ENCODE measurements at places on chromosomes 13 and 19.

DNA sequence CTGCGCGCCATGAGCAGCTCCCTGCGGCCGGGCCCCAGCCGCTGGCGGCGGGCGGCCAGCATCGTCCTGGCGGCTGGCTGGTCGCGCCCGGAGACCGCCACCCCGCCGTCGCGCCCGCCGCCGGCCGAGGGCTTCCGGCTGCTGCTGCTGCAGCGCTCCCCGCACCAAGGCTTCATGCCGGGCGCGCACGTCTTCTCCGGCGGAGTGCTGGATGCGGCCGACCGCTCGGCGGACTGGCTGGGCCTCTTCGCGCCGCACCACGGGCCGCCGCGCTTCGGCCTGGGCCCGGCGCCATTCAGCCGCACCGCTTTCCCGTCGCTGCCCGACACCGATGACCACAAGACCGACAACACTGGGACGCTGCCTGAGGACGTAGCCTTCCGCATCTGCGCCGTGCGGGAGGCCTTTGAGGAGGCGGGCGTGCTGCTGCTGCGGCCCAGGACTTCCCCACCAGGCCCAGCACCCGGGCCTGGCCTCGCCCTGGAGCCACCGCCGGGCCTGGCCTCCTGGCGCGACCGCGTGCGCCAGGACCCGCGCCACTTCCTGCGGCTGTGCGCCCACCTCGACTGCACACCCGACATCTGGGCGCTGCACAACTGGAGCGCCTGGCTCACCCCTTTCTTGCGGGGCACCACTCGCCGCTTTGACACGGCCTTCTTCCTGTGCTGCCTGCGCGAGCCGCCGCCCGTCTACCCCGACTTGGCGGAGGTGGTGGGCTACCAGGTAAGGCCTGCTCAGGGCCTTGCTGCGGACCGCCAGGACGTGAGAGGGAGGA lies 518 bp downstream of the NUDT19 start:
- peak; percentile 78 for DNase-seq

DNA sequence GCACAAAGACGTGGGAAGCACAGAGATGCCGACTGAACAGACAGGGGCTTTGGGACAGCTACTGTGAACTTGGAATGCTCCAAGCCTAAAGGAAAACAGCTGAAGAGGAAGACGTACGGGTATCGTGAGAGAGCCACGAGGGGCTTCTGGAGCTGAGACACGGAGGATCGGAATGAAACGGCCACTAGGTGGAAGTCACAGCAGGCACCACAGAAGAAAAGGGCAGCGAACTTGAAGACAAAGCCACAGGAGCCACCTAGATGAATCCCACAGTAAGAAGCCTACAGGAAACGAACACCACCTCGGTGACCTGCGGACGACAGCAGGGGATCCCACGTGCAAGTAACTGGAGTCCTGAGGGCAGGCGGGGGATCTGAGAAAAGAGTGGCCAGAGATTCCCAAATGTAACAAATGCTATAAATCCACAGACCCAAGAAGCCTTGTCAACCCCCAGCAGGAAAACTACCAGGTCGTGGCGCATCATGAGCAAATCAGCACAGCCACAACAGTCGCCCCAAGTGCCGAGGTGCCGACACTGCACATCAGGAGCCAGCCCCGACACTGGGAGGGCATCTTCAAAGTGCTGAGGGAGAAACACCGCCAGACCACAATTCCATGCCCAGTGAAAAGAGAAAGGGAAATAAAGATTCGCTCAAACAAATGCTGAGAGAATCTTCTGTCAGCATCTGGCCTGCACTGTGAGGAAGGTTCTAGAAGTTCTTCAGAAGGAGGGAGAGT lies 39.3 kb upstream of the ISYNA1 start:
- DNase-seq: no peak

GRCh38 chr19:48403606-48404005 lies 10.1 kb downstream of the GRIN2D start:
- DNase-seq: no peak

DNA sequence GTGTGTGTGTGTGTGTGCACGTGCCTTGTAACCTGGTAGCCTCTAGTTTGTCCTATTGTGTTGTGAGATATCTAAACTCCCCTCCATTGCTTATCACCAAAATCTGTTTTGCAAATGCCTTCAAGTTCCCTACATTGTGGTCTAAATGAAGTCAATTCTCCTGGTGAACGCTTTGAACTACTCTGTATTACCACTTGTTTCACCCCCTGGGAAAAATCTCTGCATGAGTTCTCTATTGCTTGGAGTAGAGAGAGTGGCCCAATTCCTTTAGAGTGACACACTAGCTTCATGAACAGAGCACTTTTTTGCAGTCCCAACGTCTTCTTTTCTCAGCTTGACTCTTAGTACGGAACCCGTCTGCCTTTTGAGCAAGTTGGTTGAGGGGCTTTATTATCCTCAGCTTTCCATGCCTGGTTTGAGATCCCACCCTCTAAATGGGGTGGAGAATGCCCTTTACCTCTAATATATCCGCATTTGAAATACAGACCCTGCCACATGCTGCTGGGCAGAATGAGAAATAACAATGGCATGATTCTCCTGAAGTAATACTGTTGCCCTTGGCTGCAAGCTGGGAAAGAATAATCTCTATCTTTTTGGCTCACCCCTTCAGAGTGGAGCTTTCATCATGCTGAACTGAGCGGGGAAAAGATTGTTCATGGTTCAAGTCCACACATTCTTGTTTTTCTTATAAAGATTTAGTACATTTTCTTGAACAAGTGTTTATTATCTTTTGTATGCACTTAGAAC lies 2545.3 kb downstream of the PCDH9 start:
- DNase-seq: no peak

DNA sequence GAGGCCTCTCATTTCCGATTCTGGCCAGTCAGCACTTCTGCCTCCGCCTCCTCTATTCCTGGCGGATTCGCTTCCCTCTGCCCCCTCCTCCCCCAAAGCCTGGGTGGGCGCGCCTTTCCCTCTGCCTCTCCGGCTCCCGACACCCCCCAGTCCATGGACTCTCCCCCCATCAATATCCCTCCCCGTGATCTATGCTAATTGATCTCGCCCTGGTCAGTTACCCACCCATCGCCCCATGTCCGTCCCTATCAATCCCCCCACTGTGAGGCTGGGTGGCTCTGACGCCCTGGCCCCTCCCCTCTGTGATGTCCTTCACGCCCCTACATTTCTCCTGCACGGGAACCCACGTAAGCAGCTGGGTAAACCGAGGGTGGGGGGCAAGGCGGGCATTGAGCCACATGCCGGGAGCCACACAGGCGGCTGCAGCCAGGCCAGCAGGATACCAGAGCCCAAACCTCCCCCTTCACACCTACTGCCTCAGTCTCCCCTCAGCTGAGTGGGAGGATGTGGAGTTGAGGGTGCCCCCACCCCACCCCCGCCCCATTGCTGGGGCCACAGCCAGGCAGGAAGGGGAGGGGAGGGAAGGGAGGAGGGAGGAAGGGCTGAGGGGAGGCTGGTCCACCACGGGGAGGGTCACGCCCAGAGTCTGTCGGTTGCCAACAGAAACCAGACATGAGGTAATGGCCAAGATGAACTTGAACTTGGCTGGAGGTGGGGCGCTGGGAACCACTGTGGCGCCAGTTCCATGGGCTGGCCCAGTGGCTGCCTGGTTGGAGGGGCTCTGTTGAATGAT lies 21.0 kb downstream of the SMIM24 start:
- DNase-seq: no peak

- DNase-seq: no peak
Observed at GRCh38 chr13:52348071-52348470, 57.9 kb downstream of the THSD1 start.

DNA sequence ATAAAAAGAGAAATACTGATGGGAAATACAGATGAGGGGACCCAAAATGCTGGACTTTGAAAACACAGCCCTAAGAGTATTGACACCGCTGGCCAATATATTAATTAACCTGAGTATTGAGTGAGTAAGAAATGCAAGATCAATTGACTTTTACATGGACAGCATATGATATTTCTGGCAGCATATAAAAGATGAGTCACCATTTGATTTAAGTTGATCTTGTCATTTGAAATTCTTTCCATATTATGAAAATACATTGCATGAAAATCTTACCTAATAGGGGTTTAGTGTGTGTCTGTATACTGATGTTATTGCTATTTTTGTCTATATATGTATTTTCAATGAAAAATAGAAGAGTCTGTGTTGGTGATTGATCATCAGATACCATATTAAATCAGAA lies 619.6 kb downstream of the KCTD12 start:
- DNase-seq: no peak

GRCh38 chr19:456547-457110 lies 4.2 kb downstream of the SHC2 start:
- DNase-seq: no peak

- DNase-seq: peak; percentile 82
Observed at GRCh38 chr19:584240-585001, 5.3 kb upstream of the HCN2 start.

DNA sequence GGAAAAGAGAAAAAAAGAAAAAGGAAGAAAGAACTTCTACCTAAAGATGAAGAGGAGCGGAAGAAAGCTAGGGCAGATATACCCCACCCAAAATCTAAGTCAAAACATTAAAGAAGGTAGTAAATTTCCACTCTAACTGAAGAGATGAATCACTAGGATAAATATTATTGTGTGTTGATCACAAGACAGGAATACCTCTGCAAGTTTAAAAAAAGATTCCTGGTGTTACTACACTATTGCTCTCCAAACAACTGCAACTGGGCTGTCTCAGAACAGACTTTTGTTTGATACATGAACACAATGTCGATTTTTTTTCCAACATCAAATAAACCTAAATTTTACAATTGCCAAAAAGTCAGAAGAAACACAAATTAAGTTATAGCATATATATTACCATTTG lies 6.8 kb downstream of the HSPH1 start:
- no peak for DNase-seq

GRCh38 chr19:6062274-6062673 lies 48.0 kb downstream of the RFX2 start:
- no peak for DNase-seq

- DNase-seq: no peak
Observed at GRCh38 chr19:16351133-16351809, 26.6 kb downstream of the KLF2 start.

DNA sequence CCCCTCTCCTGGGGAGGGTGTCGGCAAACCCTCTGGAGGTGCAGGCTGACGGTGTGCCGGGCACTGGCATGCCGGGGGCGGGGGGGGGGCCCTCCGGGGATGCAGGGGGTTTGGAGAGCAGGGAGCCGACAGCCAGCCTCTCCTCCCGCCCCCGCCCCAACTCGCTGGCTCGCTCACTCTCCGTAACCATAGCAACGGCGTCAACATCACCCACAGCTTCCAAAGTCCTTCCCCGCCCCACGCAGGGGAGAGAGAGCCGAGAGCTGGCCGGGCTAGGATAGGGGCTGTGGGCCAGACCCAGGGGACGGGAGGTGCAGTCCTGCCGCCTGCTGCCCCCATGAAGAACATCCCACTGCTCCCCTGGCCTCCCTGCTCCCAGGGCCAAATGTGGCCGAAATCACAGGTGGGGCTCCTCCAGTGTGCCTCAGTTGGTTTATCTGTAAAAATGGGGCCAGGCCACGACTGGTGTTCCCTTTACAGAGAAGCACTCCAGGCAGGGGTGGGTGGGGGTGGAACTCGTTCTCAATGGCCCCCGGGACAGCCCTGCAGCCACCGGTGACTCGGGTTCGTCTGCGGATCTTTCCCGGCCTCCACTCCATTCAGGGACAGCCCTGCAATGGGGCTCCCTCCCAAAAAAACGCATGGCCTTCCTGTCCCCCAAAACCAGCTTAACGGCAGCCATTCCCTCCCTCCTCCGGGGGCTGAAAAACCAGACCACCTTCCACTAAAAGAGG lies 3.2 kb downstream of the KLF16 start:
- DNase-seq: no peak

DNA sequence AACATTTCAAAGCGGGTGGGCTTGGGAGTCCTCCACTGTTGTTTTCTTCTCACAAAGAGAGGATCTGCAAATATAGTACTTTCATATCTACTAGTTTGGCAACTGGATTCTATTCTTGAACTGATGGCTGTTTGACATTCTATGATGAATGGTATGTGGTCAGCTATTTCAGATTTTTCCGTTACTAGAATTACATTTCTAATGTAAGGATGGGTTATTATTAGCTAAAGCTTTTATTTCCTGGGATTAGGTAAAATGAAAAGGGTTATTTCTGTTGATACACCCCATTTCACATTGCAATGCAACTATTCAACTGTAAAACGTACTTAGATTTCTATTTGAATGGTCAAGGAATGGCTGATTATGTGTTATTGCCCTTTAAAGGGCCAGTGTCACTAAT lies 629.7 kb downstream of the DACH1 start:
- no peak for DNase-seq

DNA sequence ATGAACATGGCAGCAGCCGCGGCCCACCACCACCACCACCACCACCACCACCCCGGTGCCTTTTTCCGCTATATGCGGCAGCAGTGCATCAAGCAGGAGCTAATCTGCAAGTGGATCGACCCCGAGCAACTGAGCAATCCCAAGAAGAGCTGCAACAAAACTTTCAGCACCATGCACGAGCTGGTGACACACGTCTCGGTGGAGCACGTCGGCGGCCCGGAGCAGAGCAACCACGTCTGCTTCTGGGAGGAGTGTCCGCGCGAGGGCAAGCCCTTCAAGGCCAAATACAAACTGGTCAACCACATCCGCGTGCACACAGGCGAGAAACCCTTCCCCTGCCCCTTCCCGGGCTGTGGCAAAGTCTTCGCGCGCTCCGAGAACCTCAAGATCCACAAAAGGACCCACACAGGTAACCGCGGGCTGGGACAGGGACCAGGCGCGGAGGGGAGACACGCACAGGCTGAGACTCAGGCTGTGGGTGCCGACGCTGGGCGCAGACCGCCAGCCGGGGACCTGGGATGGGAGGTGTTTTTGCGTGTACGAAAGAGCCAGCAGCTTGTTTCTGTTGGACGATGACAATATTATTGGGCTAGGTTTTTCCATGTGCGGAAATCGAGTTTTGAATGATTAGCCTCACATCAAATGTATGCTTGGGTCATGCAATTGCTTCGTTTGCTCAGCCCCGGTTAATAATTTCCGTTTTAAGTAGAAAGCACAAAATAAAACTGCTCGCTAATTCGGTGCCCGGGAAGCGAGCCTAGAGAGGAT lies 1.3 kb downstream of the ZIC2 start:
- DNase-seq: peak; percentile 41

- DNase-seq: no peak
Observed at GRCh38 chr19:33301900-33302174, 497 bp downstream of the CEBPA start.

DNA sequence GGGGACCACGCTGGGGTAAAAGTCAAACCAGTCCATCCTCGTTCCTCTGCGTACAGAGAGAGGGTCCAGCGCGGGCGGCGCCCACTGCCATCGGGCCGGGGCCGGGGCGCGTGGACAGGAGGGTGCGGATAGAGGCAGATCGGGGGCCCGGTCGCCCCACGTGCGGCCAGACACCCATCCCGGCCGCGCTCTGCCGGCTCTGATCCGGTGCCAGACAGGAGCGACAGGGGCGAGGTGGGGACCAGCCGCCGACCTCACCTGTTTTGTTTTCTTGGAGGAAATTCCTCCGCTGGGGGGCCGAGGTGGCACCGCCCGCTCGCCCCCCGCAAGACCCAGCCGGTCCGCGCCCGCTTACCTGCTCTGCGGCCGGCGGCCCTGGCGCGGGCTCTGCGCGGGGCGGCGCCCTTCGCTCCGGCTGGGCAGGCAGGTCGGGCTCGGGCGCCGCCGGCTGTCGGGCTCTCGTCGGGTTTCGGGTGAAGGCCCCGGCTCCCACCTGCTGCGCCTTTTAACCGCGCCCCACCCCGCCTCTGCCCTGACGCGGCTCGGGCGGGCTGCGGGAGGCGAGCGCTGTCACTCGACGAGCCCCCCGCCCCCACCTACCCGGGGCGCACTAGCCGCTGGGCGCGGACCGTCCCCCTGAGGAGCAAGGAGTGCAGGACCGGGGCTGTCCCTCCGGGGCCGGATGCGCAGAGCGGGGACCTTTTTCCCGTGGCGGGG lies at the start of gene GJB6:
TSS of gene GJB6 (minus strand) at position 481 of the 717 bp plus-strand sequence. CDS start 8,839 bp downstream, outside the sequence.
- DNase-seq: peak; percentile 66

All from activated naive CD8-positive, alpha-beta T cell treated with anti-CD3 and anti-CD28 coated beads, Interleukin-2, amount 10 ng/mL, durations not matched to agents 7 days and 5 days (primary cell).